ENCODE measurements at places on chromosomes 13 and 19. TPM values are rescaled to one million over a fixed set of nuclear protein-coding genes. Genes with fewer than 3 reads are reported as not detected.
A peak's percentile ranks its signal among the peaks of the same experiment; 100 is the strongest.

IRS2 gene
- total RNA-seq = 11.4 TPM

C5AR1 gene
- 8.8 TPM for total RNA-seq

CYP2A13 gene
- total RNA-seq = not detected

VWA8 gene
- total RNA-seq = 31.1 TPM

GAS6 gene
- total RNA-seq = 125 TPM

ZNF681 gene
- 3.1 TPM for total RNA-seq

RFX2 gene
- 6.6 TPM for total RNA-seq

NLRP12 gene
- 0.09 TPM for total RNA-seq

GRCh38 chr19:33226550-33227241, 1.0 kb upstream of the SLC7A10 start:
- no peak for DNase-seq

DNA sequence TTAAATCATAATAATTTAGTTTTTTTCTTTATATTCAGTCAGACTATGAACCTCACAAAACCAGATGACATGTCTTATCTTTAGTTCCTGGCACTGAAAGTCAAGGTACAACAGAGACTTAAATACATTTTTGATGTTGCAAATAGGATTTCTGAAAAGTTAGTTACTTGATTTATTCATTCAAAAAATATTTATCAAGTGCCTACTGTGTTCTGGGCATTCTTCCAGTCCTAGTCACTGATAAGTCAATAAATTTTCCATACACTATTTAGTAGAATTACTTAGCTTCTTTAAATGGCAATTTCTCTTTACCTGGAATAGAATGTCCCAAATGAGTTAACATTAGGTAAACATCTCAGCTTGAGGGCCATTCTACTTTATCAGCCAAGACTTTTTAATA, 938.3 kb upstream of the PCDH9 start:
- DNase-seq = no peak

DNA sequence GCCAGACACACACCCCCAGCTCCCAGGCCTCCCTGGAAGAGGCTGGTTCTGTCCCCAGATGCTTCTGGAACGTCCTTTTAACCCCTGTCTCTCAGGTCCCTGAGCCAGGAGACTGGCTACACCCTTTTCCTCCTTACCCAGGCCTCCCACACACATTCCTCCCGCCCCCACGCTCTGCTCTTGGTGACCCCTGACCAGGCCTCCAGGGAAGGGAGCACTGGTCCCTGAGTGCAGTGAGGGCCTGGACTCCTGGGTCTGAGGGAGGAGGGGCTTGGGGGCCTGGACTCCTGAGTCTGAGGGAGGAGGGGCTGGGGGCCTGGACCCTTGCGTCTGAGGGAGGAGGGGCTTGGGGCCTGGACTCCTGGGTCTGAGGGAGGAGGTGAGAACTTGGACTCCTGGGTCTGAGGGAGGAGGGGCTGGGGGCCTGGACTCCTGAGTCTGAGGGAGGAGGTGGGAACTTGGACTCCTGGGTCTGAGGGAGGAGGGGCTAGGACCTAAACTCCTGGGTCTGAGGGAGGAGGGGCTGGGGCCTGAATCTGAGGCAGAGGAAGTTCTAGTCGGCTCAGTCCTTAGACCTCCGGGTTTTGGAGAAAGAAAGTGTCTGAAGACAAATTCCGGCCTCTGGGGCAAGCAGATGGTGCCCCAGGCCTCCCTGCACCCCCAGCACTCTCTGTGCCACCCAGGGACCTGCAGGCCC, 527 bp downstream of the KLK6 start:
- no peak for DNase-seq

GRCh38 chr19:36876993-36877938, 26.6 kb downstream of the ZNF345 start:
- no peak for DNase-seq

DNA sequence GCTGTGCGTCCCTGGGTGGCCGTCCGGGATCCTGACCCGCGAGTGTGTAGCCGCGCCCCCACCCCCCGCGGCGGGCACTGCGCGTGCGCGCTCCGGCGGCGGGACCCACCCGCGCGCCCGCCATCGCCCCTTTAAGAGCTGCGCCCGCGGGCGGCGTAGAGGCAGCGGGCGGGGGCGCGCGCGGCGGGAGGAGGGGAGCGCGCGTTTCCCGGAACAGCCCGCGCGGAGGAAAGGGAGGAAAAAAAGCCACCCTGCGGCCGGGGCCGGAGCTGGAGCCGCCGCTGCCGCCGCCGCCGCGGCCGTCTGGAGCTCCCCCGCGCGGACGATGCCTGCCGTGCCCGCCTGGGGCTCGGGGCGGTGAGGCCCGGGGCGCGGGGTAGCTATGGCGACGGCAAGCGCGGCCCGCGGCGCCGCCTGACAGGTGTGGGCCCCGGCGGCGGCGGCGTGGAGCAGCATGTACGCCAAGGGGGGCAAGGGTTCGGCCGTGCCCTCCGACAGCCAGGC, at the start of gene SSBP4:
TSS of gene SSBP4 (plus strand) at position 204 of the 504 bp plus-strand sequence. CDS start at position 455, 251 bp downstream.
- DNase-seq = peak; percentile 79
